Heart left ventricle (tissue), 16 donors: ENCODE measurements at places on chromosomes 7 and 10. TPM values are rescaled to one million over a fixed set of nuclear protein-coding genes. Genes with fewer than 3 reads are reported as not detected.

C7orf33 gene
- not detected for polyA plus RNA-seq

- peak overlapping the region; percentile 37 for H3K27ac ChIP-seq
- H3K27me3 ChIP-seq, result no peaks in the 10 kb centered on the region
- no peak for DNase-seq
- no peak overlapping the region for H3K4me3 ChIP-seq
- H3K4me1 ChIP-seq, result no peaks in the 10 kb centered on the region
- H3K36me3 ChIP-seq, result peaks cover 11% of the 10 kb centered on the region
These were observed 17.0 kb downstream of the ITIH5 start for GRCh38 chr10:7649673-7650300.

SPDYE16 gene
- polyA plus RNA-seq, result 0.08 TPM

DNA sequence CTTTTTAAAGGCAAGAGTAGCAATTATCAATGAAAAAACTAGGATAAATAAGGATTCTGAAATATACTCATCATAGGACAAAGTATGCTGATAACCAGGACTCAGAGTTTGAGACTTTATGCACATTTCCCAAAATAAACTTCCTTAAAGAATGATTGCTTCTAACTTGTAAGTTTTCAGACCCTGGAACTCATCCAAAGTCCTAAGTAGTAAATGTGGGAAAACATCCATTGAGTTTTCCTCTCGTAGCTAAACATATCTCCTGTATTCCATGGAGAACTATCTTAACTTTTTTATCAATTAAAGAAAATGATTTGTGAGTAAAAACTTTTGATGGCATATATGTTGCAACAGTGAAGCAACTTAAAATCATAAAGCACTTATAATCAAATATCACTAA lies 285.2 kb upstream of the KLF6 start:
- no peak for DNase-seq
- H3K27ac ChIP-seq, result no peak overlapping the region
- H3K4me3 ChIP-seq, result no peak overlapping the region
- no peaks in the 10 kb centered on the region for H3K36me3 ChIP-seq
- H3K4me1 ChIP-seq, result peaks cover 40% of the 10 kb centered on the region
- no peaks in the 10 kb centered on the region for H3K27me3 ChIP-seq

DNA sequence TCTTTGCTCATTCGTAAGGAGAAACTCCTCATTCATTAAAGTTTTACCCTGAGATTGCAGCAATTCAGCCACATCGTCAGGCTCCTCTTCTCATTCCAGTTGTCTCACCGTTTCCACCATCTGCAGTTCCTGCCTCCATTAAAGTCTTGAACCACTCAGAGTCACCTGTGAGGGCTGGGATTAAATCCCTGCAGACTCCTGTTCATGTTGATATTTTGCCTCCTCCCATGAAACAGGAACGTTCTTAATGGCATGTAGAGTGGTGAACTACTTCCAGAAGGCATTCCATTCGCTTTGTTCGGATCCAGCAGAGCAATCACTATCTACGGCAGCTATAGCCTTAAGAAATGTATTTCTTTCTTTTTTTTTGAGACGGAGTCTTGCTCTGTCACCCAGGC lies 96.5 kb upstream of the FAM20C start:
- H3K4me3 ChIP-seq, result no peak overlapping the region
- no peak overlapping the region for H3K27ac ChIP-seq
- H3K4me1 ChIP-seq, result no peaks in the 10 kb centered on the region
- H3K36me3 ChIP-seq, result no peaks in the 10 kb centered on the region

SPDYE8 gene
- polyA plus RNA-seq, result not detected

STRIP2 gene
- polyA plus RNA-seq, result 7.6 TPM

DNA sequence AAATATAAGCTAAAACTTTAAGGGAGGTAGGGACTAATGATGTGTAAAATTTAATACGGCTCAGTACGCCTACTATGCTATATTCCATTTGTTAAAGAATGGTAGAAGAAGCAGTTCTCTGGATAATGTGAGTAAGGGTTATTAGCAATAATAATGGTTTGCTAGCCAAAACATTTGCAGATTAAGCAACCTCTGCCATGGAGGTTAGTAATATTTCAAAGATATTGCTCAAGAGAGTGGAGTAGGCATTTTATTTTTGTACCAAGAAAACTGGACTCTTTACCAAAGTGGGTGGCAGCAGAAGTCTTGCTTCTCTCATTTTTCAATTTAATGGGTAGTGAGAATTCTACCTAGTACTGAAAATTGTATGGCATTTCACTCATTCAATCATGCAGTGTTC lies 158.9 kb upstream of the TMEM106B start:
- no peak for DNase-seq
- no peaks in the 10 kb centered on the region for H3K27me3 ChIP-seq
- no peak overlapping the region for H3K4me3 ChIP-seq
- H3K27ac ChIP-seq, result no peak overlapping the region
- H3K36me3 ChIP-seq, result no peaks in the 10 kb centered on the region

- no peak overlapping the region for H3K27ac ChIP-seq
- H3K36me3 ChIP-seq, result no peaks in the 10 kb centered on the region
- DNase-seq, result no peak
These were observed 48.0 kb downstream of the PLPP4 start for GRCh38 chr10:120505056-120505455.
